BJ (cell line): ENCODE measurements at places on chromosomes 12 and 14. TPM values are rescaled to one million over a fixed set of nuclear protein-coding genes. Genes with fewer than 3 reads are reported as not detected.
A peak's percentile ranks its signal among the peaks of the same experiment; 100 is the strongest.

DNA sequence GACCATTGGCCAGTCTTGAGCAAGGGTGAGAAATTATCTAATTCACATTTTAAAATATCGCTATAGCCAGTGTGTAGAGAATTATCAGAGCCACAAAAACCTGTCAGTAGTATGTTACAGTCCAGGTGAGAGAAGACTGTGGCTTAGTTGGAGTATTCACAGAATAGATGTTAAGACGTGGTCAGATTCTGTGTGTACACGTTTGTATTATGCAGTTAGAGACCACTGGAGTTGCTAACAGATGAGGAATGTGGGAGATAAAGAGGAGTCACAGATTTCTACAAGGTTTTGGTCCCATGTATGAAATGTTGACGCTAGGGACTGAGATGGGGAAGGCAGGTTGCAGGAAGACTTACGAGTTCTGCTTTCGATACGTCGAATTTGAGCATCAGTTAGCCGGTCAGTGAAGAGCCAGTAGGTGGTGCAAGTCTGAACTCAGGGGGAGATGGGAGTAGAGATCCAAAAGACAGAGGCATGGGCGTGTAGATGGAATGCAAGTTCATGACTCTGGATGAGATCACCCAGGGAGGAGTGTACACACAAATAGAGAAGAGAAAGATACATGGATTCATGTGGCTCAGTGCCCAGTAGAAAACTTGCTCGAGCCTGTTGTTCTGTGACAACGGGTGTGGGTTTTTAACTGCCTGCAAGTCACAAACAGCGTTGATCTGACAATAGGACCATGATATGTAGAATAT lies 114.8 kb upstream of the FLRT2 start:
- peak; percentile 68 for DNase-seq

- DNase-seq: no peak
These were observed 36.5 kb downstream of the FOS start for GRCh38 chr14:75315144-75315543.

GRCh38 chr12:52582971-52583456 lies 9.4 kb upstream of the KRT74 start:
- DNase-seq: no peak

DNA sequence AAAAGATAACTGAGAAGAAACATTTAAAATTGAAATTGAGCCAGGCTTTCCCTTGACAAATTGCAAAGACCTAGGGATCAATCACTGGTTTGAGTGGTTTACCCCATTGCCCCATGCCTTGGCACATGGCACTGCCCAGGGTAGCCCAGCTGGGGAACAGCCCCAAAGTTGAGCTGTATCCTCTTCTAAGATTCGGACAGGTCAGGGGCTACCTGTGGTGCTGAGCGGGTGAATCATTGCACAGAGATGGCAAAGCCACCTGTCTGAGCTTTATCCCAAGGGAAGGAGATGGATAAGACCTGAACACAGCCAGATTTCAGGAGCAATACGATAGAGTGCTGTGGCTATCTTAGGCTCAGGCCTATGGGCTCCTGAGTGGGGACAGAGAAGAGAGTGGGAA lies 7.0 kb downstream of the IFI27L2 start:
- no peak for DNase-seq

DNA sequence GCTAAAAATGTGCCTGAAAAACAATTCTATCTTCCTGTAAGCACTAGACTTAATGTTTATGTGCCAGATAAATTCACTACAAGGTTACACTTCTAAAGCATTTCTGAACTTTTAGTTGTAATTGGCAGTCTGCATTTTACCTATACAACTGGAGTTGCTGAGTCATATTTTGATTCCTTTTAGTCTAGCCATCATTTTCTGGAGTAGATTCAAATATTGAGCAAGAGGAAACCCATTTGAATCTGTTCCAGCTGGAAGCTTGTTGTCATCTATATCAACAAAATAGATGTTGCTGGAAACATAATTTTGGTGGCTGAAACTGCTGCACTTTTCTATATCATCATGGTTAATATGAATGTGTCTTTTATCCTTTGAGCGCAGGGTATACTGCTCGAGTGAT lies 122.2 kb upstream of the CCDC175 start:
- DNase-seq: no peak

DNA sequence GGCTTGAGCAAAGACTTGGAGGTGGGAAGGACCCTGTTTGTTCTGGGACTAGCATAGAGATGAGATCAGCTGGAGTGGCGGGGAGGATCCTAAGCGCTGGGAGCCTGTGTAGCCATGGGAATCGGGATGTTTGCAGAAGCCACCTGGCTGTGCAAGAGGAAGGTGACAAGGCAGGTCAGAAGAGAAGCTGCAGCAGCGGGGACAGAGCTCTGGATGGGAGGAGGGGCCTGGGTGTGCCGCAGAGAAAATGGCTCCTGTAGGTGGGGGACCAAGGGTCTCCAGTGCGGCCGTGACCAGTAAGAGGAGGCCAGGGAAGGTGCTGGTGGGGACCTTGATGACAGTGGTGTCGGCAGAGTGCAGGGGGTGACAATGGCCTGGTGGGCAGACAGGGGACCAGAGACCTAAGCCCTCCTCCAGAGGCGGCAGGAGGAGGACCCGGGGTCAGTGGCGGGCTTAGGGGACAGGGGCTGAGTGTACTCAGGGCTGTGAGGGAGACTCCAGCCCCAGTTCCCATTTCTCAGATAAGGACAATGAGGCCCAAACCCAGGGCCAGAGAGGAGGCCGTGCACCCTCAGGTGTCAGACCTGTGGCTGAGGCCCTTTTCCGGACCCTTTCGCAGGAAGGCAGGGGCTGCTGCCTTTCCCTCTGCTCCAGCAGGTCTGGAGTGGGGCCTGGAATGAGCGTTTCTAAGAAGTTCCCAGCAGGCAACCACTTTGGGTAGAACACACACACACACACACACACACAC lies 206.6 kb upstream of the RTL1 start:
- DNase-seq: no peak

GRCh38 chr12:6607751-6608591 lies 792 bp upstream of the CHD4 start:
- DNase-seq: no peak

GRCh38 chr12:33357181-33357580 lies 82.4 kb downstream of the SYT10 start:
- no peak for DNase-seq

DNA sequence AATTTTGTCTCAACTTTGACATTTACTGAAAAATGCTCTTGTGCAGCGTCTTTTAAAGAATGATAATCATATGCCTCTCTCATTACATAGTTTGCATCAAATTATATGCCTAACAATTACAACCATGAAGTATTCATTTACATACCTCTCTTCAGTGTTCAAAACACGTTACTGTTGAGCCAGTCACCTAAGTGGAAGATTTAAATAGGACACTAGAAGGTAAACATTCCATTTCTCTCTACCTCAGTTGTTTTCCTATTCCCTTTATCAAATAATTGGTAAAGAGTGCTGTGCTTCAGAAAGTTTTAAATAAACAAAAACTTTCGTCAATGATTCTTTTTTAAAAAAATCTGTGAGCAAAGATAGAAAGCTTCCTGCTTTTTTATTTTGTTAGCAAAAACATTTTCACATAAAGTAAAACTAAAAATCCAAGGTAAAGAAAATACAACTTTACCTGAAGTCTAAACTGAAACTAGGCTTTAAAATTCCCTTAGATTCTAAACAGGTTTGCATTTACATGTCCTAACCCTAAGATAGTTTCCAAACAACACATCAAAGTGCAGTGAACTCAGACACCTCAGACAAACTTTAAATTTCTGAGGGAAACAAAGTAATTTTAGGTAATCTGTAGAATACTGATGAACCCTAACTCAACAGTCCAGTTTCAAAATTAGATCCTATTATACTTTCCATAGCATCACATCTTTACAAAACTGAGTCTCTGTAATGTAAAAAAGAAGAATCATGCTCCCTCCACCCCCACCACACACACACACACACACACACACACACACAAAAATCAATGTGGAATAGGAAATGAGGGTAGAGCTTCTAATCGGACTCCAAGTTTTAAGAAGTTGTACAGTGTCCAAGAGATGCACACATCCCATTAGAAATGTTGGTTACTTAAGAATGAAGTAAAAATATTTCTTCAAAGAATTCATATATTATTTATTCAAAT lies 46.2 kb downstream of the PAWR start:
- no peak for DNase-seq

DNA sequence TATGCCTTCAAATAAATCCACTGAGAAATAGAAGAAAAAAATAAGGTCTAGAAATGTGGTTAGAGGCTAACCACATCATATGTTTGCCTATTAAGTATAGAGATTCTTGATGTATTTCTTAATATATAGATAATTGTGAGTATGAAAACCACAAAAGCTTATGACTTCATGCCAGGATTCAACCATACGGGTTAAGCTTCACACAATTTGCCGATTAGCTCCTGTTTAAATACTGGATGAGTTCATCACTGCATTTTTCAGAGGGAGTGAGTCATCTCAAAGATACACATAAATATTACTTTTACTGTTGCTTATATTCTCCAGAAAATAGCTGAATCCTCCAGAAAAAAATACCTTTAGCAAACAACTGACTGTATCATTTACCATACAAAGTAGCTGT lies 79.6 kb downstream of the RPL10L start:
- no peak for DNase-seq

DNA sequence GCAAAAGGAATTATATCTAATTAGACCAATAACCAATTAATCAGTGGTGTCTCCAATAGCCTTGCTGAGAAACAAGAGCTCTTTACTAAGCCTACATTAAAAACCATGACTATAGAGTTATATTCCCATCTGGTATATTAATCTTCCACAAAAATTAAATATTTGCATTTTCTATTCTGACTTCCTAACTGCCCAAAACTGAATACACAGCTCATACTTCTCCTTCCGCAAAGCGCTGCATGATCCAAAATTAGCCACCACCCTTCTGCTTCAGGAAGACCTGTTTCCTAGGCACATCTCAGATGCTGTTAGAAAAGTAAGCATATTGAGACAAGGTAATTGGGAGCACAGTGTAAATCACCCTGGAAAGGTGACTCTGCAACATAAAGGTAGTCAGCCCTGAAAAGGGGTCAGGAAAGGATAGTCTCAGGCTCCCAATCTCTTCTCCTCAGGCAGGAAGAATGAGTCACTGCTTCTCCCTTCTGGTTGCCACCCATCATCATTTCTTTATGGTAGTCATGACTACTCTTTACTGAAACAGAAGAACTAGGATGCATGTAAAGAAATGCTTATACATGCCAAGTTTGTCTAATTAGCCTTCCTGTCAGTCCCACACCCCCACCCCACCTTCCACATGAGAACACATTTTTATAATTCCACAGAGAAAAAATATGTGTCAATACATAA lies 54.3 kb downstream of the PLCZ1 start:
- DNase-seq: no peak

- DNase-seq: no peak
These were observed 92.7 kb downstream of the PAH start for GRCh38 chr12:102824218-102824835.

DNA sequence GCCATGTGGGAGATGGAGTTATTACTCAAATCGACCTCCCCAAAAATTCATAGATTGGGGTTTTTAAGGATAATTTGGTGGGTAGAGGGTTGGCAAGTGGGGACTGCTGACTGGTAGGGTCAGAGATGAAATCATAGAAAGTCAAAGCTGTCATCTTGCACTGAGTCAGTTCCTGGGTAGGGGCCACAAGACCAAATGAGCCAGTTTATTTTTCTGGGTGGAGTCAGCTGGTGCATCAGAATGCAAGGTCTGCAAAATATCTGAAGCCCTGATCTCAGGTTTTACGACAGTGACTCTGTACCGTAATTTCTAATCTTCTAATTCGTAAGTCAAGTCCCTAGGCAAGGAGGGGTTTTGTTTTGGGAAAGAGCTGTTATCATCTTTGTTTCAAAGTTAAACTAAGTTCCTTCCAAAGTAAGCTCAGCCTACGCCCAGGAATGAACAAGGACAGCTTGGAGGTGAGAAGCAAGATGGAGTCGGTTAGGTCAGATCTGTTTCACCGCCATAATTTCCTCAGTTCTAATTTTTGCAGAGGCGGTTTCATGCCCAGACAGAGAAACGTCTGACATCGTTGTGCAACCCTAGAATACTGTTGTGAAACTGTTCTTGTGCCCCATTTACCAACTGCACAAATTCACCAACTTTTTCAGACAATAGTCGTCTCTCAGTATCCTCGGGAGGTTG lies 104.5 kb upstream of the SFSWAP start:
- no peak for DNase-seq

DNA sequence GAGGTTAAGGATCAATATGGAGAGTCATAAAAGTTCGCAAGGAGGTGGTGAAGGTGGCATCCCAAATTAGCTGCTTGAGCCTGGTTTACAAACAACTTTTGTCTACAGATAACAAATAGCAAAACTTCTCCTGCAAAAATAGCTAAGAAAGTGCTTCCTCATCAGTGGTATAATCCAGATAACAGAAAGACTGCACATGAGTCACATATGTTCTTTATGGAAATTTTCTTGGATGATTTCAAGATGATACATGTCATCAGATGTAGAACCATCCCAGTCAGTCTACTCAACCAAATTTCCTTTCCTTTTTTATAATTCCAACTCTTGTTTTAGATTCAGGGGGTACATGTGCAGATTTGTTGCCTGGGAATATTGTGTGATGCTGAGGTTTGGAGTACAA lies 133.0 kb downstream of the BTG1 start:
- no peak for DNase-seq

DNA sequence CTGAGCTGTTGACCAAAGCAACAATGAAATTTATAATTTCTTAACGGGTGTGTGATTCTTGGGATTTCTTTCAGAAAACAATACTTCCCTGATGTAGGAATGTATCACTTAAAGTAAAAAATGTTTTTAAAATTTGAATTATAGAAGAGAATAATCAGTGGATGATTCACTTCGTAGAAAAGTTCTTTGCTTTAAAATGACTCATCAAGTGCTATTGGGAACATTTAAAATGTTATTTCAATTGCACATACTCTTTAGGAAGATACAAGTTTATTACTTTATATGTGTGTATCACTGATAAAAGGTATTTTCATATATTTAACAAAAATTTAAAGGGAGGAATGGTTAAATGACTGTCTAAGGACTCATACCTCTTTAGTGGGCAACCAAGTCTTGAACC lies 155.3 kb downstream of the PDE3A start:
- DNase-seq: no peak

- no peak for DNase-seq
These were observed 31.2 kb upstream of the RBM19 start for GRCh38 chr12:113997365-113997764.

DNA sequence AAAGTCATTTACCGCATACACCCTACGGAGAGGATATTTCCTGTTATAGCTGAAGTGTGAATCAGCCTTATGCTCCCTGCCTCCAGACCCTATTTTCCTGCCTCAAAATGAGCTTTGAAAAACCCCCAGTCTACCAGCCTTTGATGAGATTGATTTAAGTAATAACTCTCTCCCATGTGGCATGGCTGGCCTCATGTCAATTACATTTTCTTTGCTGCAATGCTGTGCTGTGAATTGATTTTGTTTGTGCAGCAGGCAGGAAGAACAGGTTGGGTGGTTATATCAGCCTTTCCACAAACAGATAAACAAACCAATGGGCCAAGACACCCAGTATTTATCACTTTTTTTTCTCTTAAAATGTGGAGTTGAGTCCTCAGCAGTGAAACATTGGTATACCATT lies 1105.5 kb upstream of the TMEM132C start:
- no peak for DNase-seq

The SLC38A4 gene
- 7.4 and 9.2 TPM in 2 replicates for polyA plus RNA-seq

The ITGA7 gene
- polyA plus RNA-seq: 9.4 and 11.6 TPM in 2 replicates

The HCAR1 gene
- polyA plus RNA-seq: not detected in 2 replicates

The NELL2 gene
- polyA plus RNA-seq: 0.16 and 0.23 TPM in 2 replicates

The PRPH gene
- polyA plus RNA-seq: not detected in 2 replicates

The CLEC4C gene
- polyA plus RNA-seq: not detected in 2 replicates

The PARPBP gene
- polyA plus RNA-seq: 3.9 and 6.4 TPM in 2 replicates

The SLC39A5 gene
- polyA plus RNA-seq: not detected in 2 replicates

The OAS1 gene
- polyA plus RNA-seq: 0.59 and 1.4 TPM in 2 replicates

The GDF3 gene
- not detected in 2 replicates for polyA plus RNA-seq
